ENCODE measurements at places on chromosomes 6 and 20.

DNA sequence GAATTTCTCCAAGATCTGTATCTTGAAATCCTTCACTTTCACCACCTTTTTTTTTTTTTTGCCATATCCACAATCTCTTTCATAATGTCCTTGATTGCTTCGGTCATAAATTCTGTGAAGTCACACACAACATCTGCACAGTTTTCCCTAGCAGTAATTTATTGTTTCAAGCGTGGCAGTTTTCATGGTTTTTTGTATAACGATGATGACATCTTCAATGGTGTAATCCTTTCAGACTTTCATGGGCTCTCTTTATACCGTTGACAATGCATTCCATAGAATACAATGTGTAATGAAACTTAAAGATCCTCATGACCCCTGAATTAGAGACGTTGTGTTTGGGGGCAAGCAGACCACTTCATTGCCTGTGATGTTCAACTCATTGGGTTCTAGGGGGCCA is 693.1 kb downstream of the PTPRT start:
- DNase-seq: no peak

DNA sequence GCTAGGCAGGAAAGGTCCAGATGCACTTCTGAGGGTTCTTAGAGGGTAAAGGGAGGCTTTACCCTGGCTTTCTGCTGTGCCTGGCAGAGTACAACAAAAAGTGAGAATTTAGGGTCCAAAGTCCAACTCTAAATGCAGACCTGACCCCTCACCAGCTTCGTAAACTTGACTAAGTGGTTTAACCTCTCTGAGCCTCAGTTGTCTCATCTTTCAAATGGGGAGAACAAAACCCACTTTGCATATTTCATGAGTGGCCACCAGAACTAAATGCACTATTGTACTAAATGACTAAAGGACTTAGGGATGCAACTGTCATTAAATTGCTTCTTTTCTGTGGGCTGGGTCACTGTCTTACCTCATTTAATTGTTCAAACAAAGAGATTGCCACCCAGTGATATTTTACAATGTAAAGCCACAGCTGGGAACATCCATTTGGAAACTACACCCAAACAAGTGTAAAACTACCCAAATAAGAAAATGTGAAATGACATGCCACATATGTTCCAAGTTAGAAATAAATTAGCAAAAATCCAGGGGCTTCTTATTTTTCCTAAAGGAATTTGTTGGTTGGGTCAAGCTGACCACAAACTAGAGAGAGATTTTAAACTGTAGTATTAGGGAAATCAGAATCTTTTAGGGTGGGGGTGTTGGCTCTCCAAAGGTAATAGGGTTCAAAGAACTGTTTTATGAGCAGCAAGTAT is 48.3 kb upstream of the RIN2 start:
- no peak for DNase-seq

DNA sequence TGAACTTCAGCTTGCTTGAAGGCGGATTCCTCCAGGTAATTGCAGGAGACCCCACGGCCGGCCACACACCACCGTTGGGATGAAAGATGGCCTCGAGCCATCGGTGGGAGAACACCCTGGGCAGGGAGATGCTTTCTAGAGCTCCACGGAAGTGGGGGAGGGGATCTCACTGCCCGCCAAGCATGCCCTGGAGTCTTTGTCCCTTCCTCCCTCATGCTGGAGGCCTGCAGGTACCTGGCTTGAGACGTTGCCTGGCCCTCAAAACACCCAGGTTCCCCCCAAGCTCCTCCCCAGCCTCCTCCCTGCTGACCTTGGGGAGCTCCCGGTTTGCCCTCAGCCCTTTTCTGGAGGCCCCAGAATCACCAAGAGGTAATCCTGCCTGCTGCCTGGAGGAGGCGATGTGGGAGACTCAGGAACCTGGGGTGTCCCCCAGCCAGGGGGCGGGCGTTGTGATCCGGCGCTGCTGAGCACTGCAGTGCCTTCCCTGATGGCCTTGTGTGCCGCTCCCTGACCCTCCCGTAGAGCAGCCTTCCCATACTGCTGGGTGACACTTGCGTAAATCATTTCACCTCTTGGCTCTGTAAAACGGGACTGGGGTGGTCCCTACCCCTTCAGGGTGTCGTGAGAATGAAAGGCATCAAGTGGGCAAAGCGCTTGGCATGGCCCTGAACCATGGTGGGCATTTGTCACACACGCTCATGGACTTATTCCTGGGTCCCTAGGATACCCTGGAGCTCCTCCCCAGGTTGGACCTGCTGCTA is 91.4 kb downstream of the CEBPB start:
- no peak for DNase-seq

GRCh38 chr6:136326038-136326553 is 36.5 kb upstream of the BCLAF1 start:
- no peak for DNase-seq

GRCh38 chr6:41191569-41191968 is 9.4 kb downstream of the TREML2 start:
- DNase-seq: no peak

GRCh38 chr6:69631552-69632346 is 165.1 kb downstream of the LMBRD1 start:
- DNase-seq: no peak

GRCh38 chr6:167572841-167573271 is 248.0 kb downstream of the TTLL2 start:
- no peak for DNase-seq

All from T-helper 22 cell (primary cell).